ENCODE measurements at places on chromosomes 11 and 22.

DNA sequence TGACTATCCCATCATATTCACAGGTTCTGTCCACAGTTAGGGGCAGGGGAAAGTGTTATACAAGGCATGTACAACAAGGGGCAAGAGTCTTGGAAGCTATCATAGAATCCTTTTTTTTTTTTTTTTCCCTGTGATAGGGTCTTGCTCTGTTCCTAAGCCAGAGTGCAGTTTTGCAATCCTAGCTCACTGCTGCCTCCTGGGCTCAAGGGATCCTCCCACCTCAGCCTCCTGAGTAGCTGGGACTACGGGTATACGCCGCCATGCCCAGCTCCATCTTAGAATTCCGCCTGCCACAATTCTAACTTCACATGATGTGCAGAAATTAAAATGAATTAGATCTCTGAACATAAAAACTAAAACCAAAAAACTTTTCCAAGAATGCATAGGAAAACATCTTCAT lies 31.7 kb downstream of the ZFTA start:
- DNase-seq = no peak

- no peak for DNase-seq
Measured at GRCh38 chr11:66112601-66113499, 42.8 kb downstream of the PACS1 start.

DNA sequence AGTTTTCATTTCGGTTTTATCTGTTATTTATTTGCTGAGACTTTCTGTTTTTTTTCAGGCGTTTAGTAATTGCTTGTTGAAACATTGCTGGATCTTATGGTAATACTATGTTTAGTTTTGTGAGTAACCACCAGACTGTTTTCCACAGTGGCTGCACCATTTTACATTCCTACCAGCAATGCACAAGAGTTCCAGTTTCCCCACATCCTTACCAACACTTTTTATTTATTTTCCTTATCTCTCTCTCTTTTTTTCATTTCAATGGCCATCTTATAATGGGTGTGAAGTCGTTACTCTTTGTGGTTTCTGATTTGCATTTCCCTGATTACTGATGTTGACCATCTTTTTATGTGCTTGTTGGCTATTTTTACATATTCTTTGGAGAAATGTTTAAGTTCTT lies 23.7 kb downstream of the USP47 start:
- DNase-seq = no peak

DNA sequence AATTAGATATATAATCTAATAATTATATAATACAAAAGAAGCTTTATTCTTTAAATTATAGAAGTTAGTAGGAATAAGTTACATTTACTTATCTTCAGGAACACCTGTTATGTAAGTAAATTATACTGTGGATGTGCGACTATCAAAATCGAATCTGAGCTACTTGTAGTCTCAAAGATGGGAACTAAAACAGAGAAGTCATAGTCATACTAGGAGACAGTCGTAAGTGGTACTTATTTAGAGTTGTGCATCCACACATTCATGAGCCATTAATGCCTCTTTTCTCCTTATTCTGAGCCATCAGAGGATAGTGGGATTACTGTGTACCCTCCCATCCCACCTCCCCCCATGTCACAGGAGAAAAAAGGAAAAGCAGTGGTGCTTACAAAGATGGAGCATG lies 114.4 kb downstream of the CADM1 start:
- DNase-seq = no peak

- no peak for DNase-seq
Measured at GRCh38 chr11:35412285-35412684, 7.1 kb downstream of the SLC1A2 start.

- DNase-seq = no peak
Measured at GRCh38 chr11:2531987-2532703, 87.3 kb downstream of the KCNQ1 start.

- no peak for DNase-seq
Measured at GRCh38 chr11:124041254-124041653, at the start of gene OR10G7. OR10G7 (minus strand) TSS chr11:124041325; CDS start chr11:124039001, 2,324 bp downstream.

GRCh38 chr11:108199446-108200321 lies 22.8 kb downstream of the NPAT start:
- DNase-seq = no peak

- no peak for DNase-seq
Measured at GRCh38 chr11:58957922-58958321, 18.6 kb downstream of the GLYATL1 start.

DNA sequence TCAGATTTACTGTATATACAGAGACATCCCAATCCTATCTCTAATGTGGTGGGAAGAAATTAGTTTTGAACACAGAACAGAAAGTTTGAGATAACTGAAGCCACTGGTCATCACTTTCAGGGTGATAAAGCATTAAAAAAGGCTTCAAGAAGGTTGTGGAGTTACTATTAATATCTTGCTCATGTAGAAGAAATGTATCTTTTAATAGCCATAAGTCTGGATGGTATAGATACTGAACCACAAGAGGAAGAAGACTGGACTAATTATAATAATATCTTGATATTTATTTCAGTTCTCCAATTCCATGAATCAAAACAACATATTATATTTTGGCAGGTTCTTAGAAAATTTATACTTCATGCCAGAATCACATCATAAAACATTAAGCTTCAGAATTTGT lies 137.1 kb downstream of the TMEM135 start:
- no peak for DNase-seq

- peak; percentile 71 for DNase-seq
Measured at GRCh38 chr11:67056267-67057204, at the start of gene RHOD. RHOD (plus strand) TSS chr11:67056847; CDS start chr11:67056903, 56 bp downstream.

DNA sequence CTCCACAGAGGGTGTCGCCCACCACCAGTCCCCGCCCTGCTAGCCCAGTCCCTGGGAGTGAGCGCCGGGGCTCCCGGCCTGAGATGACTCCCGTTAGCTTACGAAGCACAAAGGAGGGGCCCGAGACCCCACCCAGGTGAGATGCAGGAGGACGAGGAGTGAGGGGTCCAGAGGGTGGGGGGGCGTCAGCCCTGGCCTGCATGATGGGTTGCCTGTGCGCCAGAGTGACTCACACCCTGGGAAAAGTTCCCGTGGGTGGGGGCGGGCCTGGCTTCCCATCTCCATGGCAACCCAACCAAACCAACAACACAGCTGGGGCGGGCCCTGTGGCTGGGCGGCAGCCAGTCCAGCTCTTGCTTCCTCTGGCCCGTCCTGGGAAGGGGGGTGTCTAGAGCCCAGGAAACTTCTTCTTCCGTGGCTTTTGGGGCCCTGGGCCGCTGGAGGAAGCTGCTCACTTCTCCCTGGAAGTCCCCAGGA lies 4.5 kb downstream of the GAS2L1 start:
- peak; percentile 84 for DNase-seq

DNA sequence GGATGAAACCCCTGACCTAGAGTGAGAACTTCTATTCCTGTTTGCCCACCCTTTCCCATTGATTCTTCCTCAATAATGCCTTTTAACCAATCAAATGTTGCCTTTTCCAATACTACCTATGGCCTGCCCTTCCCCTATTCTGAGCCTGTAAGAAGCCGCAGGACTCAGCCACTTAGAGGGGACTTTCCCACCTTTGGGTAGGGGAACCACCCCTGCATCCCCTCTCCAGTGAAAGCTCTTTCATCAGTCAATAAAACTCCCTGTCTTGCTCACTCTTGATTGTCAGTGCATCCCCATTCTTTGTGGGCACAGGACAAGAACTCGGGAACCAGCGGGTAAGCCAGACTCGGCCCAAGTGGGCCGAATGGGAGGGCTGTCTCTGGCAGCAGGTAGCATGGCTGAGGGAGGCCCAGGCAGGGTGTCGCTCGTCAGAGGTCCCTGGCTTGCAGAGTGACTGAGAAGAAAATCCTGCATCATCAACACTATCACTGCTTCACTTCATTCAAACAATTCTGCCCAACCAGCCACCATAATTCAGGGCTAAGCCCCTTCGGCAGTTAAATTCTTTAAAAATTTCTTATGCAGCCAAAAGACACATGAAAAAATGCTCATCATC lies 30.4 kb downstream of the LDHAL6A start:
- DNase-seq = no peak

- no peak for DNase-seq
Measured at GRCh38 chr22:29385151-29385704, 3.1 kb downstream of the AP1B1 start.

DNA sequence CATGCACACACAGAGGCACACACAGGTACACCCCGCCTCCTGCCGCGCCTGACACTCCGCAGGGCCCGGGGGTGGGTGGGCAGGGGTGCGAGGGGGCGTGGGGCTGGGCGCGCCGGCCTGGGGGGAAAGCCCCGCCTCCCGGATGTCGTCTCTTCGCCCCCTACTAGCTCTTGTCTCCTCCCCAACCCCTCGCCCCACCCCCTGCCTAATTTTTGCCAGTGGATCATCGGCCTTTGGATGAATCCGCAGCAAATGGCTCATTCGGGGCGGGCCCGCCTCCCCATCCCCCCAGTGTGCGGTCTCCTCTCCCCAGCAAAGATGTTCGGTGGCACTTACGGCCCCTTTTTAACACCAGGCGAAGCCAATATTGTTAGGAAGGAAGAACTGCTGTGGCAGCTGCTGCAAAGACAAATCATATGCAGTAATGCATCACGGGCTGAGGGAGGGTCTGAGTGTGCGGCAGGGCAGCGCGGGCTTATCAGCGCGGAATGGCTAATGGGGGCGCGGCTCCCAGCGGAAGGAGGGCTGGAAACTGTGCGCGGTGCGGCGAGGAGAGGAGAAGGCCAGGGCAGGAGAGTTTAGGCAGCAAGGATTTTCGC lies 13.4 kb upstream of the NECTIN1 start:
- peak; percentile 80 for DNase-seq

- peak; percentile 28 for DNase-seq
Measured at GRCh38 chr11:77202941-77203900, 75.2 kb downstream of the MYO7A start.

DNA sequence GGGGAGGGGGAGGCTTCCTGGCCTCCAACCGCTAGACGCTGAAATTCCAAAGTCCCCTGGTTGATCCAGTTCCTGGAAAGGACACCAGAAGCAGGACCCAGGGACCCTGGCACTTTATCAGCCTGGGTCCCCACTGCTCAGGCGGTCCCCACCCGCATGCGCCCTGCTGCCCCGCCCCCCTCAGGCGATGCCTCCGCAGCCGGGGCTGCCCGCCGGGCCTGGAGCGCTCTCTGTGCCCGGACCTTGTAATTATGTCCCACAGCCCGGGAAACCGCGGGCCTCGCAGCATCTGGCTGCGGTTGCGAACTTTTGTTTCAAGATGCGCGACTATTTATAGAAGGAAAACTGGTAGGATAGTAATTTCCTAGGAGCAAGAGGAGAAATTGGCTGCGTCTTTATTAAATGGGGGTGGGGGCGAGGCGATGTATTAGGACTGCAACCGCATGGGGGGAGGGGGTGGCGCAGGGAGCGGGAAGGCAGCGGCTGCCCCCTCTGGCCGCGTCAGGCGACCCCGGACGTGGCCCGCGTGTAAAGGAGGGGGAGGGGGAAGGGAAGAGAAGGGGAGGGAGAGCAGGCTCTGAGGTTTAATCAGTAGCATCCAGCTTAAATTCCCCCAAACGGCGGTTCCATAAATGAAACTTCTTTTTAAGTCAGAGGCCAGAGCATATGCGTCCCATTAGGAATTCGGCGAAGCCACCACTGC lies 6.1 kb downstream of the WNT7B start:
- peak; percentile 48 for DNase-seq

DNA sequence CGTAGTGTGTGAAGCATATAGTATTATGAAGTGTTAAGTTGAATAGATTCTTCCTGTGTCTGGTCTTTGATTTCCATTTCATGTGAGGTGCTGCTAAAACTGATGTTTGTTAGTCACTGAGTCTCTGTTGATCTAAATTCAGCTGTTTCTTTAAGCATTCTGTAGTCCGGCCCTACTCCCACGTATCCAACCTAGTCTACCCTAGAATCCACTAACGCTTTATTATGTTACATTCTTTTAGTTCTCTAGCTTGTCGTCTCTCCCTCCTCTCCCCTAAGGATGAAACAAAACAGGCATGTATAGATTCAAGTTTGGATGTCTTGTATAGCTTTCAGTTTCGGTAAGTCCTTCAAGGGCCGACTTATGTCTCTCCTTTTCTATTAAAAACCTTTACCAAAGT lies 4.1 kb downstream of the WEE1 start:
- DNase-seq = no peak

- DNase-seq = no peak
Measured at GRCh38 chr11:78227921-78228320, 39.2 kb downstream of the USP35 start.

- no peak for DNase-seq
Measured at GRCh38 chr22:46867106-46867505, 104.7 kb downstream of the TBC1D22A start.

- no peak for DNase-seq
Measured at GRCh38 chr11:57566905-57567514, 462 bp downstream of the UBE2L6 start.

- DNase-seq = no peak
Measured at GRCh38 chr11:82767123-82767522, 33.5 kb upstream of the FAM181B start.

- no peak for DNase-seq
Measured at GRCh38 chr22:27292542-27293299, 508.8 kb downstream of the MN1 start.

DNA sequence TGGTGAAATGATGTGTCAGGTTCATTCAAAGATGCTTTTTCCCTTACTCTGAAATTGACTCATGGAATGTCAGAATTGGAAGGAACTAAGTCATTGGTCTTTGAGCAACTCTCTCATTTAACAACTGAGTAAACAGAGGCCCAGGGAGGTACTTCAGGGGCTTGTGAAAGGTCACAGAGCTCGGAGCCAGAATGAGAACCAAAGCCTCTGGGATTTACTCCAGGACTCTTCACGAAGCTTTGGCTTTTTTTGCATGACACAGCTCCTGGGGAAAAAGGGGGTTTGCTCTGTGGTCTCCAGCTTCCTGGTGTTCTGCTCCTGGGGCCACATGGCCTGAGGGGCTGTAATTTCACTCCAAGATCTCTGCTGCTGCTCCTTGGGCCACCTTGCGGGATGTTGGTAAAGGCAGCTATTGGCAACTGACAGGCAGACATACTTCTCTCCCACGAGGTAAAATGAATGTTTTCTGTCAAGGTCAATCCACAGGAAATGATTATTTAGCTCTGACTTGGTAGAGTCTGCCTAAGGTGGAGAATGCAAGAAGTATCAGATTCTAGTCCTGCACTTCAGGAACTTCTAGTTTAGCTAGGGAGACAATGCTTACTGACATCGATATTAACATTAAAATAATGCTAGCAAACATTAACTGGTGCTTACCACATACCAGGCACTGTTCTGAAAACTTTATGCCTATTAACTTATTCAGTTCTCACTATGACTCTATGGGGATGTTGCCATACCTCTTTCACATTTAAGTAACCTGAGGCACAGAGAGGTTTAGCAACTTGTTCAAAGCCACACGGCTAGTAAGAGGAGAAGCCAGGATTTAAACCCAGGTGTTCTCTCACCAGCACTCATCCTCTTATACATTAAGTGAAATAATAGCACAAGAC lies 16.1 kb downstream of the PKNOX2 start:
- DNase-seq = no peak

GRCh38 chr11:44957776-44958564 lies 7.3 kb upstream of the TP53I11 start:
- DNase-seq = no peak

- no peak for DNase-seq
Measured at GRCh38 chr11:85029964-85030363, 597.2 kb downstream of the DLG2 start.
